ENCODE measurements at places on chromosomes 1 and 21.

DNA sequence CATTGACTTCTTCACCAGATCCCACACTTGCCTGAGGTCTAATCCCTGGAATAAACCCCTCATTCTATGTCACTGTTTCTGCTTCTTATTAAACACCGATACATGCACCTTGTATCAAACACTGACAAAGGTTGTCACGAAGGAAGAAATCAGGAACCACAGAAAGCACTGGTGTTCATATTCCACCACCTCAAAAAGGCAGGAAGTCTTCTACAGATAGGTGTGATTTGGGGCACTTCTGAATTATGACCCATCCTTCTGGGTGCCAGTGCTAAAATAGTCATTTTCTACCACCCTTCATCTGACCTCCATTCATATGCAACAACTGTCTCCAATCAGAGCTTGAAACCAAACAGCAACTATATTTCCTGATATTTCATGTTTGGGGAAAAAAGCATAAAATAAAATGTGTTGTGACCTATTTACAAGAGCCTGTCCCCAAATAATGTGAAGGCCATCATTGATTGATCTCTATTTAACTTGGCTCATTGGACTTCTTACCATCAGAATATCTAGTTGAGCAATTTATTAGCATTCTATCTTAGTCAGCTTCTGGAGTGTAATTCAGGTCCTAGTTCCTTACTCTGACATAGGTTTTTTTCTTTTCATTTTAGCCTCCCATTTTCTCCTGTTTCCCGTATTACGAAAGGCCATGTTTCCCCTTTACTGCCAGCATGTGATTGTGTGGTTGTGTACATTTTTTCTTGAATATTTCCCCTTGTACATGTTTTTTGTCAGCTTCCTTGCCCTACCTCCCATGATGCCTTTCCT is 43.1 kb downstream of the DUSP10 start:
- DNase-seq: no peak

DNA sequence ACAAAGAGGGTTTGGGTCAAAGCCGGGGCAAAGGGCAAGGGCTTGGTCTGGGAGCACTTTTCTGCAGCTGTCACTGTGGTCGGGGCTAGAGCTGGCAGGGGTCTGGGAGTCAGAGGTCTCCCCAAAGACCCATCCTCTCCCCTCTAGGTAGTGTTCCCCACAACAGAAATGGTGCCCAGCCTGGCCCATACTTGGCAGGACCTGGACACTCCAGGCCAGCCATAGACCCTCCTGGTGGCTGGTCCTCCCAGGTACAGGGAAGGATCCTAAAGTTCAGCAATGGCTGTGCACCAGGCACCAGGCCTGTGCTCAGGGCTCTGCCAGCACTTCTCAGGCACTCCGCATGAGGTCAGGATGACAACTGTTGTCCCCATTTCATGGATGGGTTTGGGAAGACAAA is 11.0 kb downstream of the ESPN start:
- no peak for DNase-seq

DNA sequence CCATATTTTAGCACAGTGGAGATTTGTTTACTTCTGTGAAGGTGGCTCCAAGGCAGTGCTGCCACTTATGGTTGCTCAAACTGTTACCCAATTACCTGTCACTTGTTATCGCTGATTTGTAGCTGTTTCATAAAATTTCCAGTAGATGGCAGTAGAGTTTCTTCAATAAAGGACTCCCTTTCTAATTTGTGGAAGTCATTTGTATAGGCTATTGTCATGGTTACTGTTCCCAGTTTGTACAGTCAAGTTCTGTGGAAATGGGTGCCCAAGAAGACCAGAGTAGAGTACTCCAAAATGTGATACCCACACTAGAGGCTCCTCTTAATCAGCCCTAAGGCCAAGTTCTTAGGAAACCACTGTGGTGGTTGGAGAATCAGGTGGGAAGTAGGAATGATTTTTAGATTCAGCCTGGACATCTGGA is 186.1 kb downstream of the CLEC20A start:
- no peak for DNase-seq

DNA sequence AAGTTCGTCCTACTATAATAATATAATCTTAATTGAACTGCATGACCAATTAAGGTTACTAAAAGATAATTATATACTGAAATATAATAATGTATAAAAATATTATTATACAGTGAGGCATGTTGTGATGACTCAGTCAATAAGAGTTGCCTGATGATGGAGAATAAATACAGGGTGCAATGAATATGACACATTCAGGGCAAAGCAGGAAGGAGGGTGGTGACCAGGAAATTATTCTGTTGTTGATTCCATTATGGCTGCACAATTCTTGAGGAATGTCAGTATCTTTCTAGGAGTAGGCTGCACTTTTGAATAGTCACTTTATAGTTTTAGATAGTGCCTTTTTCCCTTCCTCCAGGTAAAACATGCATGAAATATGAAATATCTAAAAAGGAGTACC is 46.4 kb upstream of the RGS21 start:
- DNase-seq: no peak

DNA sequence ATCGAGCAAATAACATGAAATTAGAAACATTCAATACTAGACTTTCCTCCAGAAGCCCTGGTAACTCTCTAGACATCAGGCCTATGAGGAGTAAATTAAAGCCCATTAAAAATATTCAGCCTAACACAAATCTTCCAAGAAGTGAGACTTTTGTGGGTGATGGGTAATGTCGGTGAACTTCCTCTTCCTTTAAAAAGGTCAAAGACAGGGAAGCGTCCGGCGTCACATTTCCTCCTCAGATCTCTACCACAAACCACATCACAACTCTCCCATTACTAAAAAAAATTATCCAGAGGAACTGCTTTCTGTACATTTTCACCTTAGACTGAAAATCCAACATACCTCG is 1.4 kb downstream of the EIF4G3 start:
- DNase-seq: no peak

GRCh38 chr1:190667914-190668313 is 190.2 kb upstream of the BRINP3 start:
- DNase-seq: no peak

GRCh38 chr1:45437323-45437722 is 53.6 kb downstream of the TESK2 start:
- DNase-seq: no peak

- no peak for DNase-seq
Observed at GRCh38 chr1:99627615-99628014, 18.3 kb upstream of the PALMD start.

GRCh38 chr1:10639011-10639774 is 157.3 kb downstream of the CASZ1 start:
- DNase-seq: peak; percentile 67

DNA sequence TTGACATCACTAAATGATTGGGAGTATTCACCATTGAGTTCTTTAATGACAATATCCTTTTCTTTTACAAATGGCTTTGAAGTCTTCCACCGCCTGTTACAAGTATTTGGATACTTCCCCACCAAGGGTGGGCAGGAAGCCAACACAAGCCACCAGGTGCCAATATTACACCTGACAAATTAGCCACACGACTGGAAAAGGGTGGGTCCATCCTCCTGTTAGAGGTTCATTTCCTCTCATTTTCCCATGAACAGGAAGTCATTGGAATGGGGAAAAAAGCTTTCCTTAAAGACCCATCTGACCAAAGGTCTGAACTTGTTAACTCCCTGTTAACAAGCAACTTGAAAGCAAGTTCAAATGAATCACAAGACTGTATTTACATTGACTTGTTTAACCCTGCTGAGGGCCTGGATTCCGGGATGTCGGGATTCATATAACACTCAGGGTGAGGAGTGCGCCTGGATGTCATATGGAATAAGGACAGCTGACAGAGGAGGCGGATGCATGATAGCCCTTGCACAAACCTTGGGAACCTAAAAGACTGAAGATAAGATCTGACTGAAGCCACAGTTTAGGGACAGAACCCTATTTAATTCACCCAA is 40.5 kb upstream of the PROX1 start:
- DNase-seq: no peak

GRCh38 chr21:41360072-41360821 is 1.6 kb upstream of the MX2 start:
- peak; percentile 28 for DNase-seq

DNA sequence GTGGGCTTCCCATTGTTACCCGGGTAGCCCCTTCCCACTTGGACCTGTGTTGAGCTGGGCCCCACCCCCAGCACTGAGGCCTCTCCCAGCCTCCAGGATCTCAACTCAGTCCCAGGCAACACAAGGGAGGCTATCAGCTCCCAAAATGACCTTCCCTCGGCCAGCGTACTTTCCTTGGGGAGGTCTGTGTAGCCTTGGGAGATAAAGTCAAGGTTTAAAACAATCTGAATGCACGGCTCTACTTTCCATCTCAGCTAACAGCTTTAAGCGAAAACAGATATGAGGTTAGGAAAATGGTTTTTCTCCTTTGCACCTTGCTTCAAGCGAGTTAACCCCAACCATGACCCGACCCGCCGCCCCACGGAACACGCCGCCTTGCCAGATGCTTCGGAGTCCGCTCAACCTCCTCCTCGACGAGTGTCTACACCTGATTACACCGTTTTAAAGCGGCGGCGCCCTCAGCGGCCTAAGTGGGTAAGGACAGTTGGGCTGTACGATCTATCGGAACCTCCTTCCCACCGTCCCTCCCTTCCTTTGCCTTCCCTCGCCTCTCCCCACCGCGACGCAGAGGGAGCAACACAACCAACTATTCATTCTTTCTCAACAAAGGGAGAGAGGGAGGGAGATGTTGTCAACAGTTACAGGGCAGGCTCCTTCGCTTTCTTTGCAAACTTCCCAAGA is 1.1 kb downstream of the BCAR3 start:
- peak; percentile 89 for DNase-seq

- DNase-seq: no peak
Observed at GRCh38 chr1:198295971-198296370, 139.2 kb downstream of the NEK7 start.
